Skeletal muscle cell (primary cell): ENCODE measurements at places on chromosomes 5 and 9.

- DNase-seq: peak; percentile 82
These were observed 94.0 kb upstream of the DNAH5 start for GRCh38 chr5:14038341-14038959.

DNA sequence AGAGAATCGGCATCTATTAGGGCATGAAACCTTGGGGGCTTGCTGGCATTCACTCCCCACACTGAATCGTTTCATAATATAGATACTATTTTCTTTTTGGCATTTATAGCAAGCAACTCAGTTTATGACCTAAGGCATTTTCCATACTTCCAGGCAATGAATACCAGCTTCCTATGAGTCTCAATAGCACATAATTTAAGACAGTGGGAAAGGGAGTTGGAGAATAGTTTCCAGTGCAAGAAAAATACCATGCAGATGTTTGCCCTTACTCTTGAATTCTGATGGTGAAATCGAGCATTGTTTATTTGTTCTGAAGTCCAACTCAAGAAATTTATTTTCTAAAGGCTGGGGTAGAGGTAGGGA, 175.8 kb upstream of the KLF9 start:
- peak; percentile 64 for DNase-seq

GRCh38 chr5:67677422-67677970, 480.9 kb upstream of the CD180 start:
- DNase-seq: no peak

DNA sequence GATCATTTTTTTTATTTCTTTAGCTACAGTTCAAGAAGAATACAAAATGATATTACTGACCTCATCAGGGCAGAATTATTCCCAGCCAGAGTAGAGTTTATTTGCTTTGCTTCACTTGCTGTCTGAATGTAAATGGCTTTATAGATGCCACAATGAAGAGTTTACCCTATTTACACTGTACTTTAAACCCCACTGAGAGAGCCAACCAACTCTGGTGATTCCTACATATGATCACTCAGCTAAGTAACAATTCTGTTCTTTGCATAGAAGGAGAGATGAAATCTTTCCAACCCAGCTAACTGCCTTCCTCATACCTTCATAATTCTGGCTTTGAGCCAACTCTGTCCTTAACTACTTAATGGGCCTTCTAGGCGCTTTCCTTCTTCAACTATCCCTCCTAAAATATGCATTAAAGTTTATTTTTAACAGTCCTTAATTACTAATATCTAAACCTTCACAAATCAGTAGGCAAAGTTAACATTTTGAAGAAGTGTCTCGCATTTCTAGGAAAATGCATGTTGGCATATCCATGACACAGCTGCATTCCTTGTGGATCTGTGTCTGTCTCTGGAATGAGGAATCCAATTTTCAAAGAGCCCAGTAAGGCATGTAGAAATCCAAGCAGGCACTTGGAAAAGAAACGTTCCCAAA, 284.8 kb upstream of the GRAMD2B start:
- DNase-seq: no peak

- DNase-seq: no peak
These were observed 81.1 kb downstream of the EFNA5 start for GRCh38 chr5:107589520-107590193.

DNA sequence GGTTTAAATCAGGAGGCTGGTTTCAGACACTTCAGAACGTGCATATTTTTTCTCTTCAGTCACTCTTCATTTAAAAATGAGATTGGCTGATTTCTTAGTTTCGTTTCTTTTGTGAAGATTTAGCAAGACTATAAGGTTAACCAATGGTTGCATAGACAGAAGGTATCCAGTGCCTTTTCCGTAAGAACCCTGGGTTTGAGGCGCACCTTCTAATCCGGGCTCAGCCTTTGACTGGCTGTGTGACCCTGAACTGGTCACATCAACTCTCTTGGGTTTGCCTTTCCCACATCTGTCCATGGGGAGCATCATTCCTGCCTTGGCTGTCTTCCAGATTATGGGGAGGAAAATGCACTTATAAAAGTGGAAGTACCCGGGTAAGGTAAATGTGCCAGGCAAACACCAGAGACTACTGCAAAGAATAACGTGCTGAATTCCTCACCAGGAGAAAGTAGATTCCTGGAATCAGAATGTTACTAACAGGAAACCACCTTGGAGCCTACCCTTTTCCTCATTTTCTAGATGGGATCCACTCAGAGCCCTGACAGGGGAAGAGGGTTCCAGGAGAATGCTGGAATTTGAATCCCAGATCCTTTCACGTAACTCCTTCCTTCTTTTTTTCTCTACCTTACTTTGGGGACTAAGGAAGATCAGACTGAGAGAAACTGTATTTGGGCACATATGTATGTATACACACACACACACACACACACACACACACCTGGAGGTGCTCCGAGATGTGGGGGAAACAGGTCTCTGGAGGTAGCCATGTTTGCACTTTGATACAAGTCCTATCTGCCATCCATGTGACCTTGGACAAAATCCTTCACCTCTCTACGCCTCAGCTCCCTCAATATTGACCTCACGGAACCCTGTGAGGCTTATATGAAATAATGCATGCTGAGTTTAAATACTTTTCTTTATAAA, 6.8 kb downstream of the HAND1 start:
- DNase-seq: no peak

- DNase-seq: no peak
These were observed 614.1 kb downstream of the EBF1 start for GRCh38 chr5:158485604-158486081.

- peak; percentile 81 for DNase-seq
These were observed 75.4 kb upstream of the CDKN2B start for GRCh38 chr9:22084336-22085035.

- no peak for DNase-seq
These were observed 28.8 kb downstream of the CAMK4 start for GRCh38 chr5:111252799-111253545.

DNA sequence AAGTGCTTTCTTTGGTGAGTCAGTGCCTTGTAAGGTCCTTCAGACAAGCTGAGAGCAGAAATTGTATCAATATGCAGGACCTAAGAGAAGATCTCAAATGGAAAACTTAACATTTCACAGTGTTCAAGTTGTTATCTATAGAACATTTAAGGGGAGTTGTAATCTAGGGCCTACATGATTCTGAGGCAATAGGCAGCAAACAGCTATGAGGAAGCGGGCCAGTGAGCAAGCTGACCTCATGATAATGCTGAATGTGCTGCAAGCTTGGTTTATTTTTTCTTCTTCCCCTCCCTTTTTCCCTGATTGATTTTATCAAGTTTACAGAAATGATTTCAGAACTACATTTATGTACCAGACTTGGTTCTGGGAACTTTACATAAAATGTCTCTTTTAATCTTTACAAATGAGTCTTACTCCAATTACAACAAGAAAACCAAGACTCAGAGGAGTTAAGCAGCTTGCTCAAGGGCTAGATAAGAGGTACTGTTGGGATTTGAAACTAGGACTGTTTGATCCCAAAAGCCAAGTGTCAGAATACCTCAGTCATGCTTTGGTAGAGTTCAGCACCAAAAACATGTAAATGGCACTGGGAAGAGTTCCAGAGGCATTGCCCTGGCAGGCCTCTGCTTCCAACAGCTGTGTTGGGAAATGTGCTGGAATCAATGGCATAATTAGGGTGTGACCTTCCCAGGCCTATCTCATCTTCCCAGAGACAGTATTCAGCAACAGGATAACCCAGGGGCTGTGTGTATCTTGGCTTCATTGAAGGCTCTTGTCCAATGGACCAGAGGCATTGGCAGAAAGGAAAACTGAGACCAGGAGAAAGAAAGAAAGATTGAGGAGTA, 130.1 kb downstream of the LRRC70 start:
- DNase-seq: no peak

- DNase-seq: peak; percentile 40
These were observed 487.2 kb downstream of the SEMA5A start for GRCh38 chr5:9058666-9059065.

DNA sequence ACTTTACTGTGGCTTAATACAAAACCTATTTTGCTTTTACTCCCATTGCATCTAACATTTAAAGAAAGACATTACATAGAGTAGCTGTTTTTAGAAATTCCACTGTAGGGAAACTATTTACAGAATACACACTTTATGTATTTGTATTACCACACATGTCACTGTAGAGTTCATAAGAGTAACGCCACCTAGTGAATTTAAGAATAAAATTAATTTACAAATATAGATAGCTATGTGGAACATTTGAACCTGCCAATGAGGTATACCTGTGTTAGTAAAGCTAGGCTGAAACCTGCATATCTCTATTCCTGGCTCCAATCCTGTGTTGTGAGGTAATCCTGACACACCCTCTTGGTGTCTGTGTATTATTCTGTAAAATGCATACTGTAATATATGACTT, 234.4 kb downstream of the MAST4 start:
- DNase-seq: no peak

DNA sequence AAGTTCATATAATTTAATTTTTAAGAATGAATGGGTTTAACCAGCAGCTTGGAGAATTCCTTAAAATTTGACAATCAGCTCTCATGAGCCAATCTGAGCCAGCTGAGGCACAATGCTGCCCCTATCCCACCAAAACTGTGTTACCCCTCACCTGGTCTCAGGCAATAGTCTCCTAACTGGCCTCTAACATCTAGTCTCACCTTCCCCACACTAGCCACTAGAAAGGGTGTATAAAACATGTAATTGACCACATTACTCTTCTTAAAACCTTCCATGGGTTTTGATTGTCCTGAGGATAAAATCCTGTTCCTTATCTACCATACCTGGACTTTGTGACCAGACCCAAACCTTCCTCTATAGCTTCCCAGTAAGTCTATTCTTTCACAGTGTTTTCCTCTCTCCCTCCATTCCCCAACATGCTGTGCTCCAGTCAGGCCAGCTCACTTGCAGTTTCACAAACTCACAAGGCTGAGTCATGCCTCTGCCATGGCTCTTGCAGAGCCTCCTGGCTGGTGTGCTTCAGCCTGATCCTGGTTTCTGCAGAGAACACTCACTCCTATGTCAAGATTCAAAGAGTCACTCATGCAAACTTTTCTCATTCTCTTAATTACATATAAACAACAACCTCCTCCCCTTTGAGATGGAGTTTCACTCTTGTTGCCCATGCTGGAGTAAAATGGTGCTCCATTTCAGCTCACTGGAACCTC, 16.0 kb upstream of the ZCCHC7 start:
- peak; percentile 61 for DNase-seq

DNA sequence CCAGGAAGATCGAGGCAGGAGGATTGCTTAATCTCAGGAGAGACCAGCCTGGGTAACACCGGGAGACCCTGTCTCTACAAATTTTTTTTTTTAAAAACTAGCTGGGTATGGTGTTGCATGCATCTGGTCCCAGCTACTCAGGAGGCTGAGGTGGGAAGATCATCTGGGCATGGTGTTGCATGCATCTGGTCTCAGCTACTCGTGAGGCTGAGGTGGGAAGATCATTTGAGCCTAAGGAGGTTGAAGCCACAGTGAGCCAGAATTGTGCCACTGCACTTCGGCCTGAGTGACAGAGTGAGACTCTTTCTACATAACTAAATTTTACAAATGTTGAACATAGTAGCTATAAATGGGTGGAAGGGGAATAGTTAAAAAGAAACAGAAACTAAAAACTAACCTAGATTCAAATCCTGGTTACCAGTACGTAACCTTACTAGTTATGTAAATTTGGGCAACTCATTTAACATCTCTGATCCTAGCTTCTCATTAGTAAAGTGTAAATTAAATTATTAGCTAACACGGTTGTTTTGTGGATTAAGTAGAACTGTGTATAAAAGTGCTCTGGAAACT, 41.7 kb downstream of the TMEM161B start:
- DNase-seq: no peak

DNA sequence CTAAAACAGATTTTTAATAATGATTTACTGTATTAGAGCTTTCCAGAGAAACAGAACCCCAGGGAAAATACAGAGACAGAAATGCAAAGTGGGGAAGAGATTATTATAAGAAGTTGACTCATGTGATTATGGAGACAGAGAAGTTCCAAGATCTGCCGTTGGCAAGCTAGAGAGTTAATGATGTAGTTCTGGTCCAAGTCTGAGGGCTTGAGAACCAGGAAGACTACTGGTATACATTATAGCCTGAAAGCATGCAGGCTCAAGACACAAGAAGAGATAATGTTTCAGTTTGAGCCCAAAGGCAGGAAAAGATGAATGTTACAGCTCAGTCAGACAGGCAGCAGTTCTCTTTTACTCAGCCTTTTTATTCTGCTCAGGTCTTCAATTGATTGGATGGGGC, 98.8 kb upstream of the NFIL3 start:
- DNase-seq: no peak

GRCh38 chr5:98813755-98814154, 40.3 kb downstream of the RGMB start:
- no peak for DNase-seq

DNA sequence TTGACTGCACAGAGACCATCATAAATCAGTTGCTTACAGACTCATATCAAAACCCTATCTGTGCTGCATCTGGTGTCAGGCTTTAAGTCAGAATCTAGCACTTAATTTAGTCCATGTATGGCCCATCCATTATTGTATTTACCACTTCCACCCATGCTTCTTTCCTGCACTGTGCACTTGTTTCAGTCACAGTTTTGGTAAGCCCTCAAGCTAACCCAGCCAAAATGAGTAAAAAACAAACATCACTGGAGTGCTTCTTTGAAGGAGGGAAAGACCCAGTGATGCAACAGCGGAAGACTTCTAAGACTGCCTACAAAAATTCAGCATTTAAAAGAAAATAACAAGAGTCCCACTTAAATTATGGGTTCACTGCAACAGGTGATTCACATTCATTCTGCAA, 69.0 kb downstream of the FGF10 start:
- DNase-seq: no peak

- DNase-seq: no peak
These were observed 44.1 kb downstream of the PJA2 start for GRCh38 chr5:109365653-109366052.

DNA sequence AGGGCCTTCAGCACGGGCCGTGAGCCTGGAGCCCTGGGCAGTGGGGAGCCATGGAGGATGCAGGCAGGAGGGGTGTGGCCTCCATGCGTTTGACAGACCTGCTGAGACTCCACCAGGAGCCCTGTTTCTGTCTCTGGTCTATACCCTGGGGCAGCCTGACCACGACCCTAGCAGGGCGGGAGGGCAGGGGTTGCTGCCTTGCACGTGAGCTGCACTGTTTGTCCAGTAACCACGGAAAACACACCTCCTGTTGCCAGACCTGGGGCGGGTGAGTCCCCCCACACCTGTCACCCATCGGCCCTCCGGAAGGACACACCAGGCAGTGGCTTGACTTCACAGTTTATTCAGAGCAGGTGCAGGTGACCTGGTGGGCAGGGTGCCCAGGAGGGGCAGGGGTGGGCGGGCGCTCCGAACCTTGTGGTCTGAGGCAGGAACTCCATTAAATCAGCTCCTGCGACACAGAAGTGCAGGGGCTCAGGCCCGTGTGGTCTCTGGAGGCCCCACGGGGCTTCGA, 3.9 kb downstream of the LCN8 start:
- no peak for DNase-seq

- DNase-seq: no peak
These were observed 566.0 kb upstream of the DMAC1 start for GRCh38 chr9:8365466-8366160.

DNA sequence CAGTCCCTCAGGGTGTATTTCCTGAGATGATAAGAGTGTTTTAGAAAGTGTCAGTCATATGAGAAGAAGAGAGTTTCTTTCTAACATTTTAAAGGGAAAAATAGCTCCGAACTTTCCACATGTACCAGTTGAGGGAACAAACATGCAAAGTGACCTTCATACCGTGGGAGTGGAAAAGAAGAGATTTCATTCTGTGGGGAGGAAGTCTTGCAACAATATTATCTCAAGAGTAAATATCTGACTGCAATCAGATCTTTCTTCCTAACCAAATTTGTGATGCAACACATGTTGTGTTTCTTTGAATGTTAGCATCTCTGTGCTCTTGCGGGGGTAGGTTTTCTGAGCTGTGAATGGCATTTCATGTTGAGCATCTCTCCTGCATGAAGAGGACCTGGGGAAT, 30.6 kb downstream of the ANKRD55 start:
- no peak for DNase-seq
